Amygdala (tissue), 56 donors: ENCODE measurements at places on chromosomes 4 and X.
A peak's percentile ranks its signal among the peaks of the same experiment; 100 is the strongest.

DNA sequence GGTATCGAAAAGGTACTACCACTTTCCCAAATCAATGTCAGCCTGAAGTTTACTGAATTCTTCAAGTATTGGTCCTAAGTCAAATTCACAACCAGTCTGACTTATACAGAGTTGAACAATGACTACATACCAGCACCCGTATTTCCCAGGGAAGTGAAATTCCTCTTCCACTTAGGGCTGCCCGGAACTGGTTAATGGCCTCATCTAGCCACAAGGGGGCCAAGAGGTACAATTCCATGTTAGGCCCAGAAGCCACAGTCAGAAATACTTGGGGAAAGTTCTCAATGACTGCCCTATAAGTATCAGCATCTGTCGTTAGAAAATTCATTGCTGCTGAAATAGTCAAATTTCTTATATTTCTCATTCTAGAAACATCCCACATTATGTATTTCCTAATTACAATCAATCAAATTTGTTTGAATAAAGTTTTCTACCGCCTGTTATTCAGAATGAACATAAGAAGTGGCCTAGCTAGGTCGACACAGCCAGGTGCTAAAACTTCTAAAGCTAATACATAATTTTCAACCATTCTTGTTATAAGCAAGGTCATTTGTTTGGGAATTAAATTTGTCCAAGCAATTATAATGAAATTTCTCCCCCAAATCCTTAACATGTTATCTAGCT is 5.6 kb upstream of the PCDH7 start:
- DNase-seq = no peak

DNA sequence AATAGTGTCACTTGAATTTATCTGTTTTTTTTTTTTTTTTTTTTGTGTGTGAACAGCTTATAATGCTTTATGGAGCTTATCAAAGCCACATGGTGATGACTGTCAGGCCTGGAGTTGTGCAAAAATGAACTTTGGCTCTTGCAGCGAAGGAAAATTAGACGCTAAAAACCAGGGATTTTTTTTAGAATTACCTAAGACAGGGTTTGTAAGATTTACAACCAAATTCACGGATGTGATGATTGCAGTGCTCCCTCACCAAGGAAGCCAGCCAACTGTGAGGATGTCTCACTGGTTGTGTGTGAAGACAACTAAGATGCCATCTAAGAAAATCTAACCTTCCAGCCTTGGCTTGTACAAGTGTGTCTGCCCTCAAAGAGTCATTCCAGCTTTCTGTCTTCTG is 127.1 kb upstream of the SLC4A4 start:
- no peak for DNase-seq

- DNase-seq = no peak
Observed at GRCh38 chr4:8009097-8009496, 69.4 kb upstream of the AFAP1 start.

DNA sequence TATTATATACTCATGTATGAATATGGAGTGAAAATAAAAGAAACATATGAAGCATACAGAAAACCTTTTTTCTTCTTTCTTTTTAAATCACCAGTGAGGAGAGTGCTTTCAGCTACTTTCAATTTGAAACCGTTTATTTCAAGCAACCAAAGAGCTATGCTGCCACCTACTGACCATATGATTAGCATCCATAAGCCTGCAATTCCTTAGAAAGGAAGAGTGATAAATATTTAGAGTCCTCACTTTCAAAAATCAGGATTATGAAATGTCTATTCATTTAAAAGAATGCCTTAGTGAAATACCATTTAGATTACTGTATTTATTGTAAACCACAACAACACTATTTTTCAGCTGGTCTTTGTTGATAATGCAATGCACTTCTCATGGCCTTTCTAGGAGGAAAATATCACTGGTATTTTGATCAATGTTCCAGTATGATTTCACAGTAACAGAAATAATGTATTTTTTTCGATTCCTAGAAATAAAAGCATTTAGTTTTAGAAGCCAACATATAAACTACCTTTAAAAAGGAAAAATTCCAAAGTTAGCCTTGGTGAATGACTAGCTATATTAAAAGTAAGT is 667.6 kb downstream of the PCDH18 start:
- DNase-seq = no peak

DNA sequence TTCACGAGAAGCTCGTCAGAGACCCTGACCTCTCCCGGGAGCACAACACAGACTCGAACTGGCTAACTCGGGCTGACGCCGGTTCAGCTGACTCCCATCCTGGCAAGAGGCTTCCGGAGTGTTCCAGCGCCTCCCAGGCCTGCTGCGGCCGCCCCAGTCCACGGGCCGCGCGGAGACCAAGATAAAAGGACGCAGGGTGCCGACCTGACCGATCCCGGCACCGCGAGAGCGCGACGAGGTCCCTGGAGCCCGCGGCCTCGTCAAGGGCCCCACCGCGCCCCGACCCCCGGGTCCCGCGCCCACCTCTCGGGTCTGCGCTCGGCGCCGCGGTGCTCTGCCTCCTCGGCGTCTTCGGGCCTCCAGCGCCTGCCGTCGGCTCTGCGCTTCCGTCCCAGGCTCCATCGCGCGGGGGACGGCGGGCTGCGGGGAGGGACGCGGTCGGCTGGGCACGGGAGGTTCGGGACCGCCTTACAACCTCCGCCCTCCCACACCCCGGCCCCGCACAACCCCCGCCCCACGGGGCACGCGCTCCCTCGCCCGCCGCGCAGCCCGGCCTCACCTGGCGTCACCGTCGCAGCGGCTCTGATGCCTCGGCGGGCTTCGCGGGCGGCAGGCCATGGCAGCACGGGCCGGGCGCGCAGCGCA is 426 bp downstream of the SLBP start:
- peak; percentile 26 for DNase-seq

DNA sequence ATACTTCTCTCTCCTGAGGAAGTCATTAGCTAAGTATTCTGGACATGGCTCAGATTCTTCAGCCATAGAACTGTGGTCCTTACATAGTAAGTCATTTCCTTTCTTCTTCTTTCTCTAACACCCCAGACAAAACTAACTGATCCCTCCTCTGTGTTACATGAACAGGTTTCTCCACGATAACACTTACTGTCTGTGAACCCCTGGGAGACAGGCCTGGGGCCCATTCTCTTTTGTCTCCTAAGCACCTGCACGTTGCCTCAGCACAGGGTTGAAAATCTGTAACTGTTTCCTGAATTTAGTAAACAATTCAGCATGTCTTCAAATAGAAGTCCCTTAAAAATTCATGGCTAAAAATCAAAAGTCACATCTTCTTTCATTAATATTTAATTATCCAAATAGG is 24.7 kb downstream of the APBB2 start:
- no peak for DNase-seq

- DNase-seq = no peak
Observed at GRCh38 chr4:184722798-184723197, 11.1 kb downstream of the CENPU start.

DNA sequence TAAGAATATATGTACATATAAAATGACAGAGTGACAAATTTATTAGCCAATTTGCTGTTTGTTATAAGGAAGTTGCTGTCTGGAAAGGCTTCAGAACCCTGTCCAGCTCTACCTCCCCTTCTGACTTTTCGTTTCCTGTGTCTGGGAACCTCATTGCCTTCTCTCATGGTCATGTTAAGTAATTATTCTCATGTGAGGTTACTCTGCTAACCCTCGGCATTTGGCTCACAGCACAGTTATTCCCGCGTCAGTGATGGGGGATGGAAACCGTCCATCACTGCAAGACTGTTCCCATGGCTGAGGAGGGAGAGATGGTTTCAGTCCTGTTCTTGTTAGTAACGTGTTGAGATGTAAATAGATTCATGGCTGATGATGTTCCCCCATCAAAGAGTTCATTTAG is 11.9 kb downstream of the EDNRA start:
- DNase-seq = no peak

GRCh38 chr4:124974152-124974551 is 261.6 kb upstream of the ANKRD50 start:
- no peak for DNase-seq

DNA sequence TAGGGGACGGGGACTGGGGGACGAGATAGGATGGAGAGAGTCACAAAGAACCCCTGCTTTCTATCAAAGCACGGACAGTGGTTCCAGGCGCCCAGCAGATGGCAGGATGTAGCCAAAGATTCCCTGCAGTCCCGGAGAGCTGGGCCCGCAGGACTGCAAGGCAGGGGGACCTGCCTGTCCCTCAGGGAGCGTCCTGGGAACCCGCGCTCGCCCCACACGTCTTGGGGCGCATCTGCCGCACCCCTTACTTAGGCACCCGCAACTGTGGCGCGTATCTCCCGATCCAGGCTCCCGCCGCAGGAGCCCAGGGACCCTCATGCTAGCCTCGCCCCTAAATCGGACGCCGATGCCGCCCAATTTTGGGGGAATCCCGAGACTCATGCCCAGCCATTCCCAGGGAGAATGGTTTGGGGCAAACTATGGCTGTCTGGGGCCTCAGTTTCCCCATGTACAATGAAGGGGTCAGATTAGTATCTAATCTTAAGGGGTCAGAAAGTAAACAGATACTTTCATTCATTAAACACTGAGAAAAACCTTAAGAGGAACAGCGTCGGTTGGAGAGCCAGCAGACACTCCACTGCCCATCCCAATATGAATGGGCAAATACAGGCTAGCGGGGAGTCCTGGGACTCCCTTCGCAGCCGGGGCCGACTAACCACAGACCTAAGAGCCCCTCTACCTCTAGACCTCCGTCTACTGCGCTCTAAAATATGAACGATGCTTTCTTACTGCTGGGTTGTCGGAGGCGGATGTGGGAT is 581 bp upstream of the STK32B start:
- DNase-seq = peak; percentile 47
